ENCODE measurements at places on chromosomes 1 and 21.

DNA sequence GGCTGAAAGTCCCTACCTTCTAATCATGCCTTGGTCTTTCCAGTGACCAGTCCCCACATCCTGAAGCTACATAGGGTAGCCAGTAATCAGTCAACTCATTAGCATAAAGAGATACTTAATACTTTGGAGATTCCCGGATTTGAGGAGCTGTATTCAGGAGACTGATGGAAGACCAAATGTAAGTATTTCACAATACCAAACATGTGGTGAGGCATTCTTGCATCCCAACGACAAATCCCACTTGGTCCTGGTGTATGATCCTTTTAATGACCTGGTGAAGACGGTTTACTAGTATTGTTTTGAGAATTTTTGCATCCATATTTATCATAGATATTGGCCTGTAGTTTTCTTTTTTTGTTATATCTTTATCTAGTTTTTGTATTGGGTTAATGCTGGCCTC is 40.6 kb downstream of the RGS7 start:
- no peak for DNase-seq

GRCh38 chr1:65258106-65258505 is 51.2 kb upstream of the DNAJC6 start:
- DNase-seq: no peak

GRCh38 chr1:18112611-18113010 is 5.0 kb downstream of the IGSF21 start:
- no peak for DNase-seq

- DNase-seq: no peak
Measured at GRCh38 chr1:151309811-151310323, 17.3 kb downstream of the PI4KB start.

DNA sequence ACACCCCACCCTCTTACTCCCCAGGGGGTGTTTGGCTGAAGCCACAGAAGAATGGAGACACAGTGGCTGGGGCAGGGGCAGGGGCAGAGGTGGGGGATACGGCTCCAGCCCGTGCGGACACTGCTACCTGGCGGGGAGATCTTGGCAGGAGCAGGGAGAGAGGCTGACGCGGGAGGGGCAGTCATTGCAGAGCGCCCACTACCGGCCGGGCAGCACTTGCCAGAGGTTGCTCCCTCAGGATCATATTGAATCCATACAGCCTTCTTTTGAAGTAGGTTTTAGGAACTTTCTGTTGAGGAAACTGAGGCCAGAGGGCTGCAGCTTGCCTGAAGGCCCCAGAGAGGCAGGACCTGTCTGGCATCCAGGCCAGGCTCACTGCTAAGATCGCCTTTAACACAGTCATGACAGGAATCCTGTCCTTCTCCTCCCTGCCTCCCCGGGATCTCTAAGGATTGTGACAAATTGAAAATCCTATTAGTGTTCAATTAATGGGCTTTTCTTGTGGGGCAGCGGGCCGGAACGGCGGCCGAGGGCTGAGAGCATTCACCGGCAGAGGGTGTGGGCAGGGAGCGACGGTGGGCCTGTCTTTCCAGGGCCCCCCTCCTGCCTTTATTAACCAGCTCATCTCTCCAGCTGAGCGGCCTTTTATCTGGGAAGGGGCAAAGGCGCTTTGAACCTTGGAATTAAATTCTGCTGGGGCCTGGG is 65.5 kb upstream of the WNT4 start:
- no peak for DNase-seq

GRCh38 chr1:246160905-246161304 is 346.2 kb downstream of the SMYD3 start:
- peak; percentile 74 for DNase-seq

- no peak for DNase-seq
Measured at GRCh38 chr1:3461934-3462275, 7.4 kb downstream of the ARHGEF16 start.

DNA sequence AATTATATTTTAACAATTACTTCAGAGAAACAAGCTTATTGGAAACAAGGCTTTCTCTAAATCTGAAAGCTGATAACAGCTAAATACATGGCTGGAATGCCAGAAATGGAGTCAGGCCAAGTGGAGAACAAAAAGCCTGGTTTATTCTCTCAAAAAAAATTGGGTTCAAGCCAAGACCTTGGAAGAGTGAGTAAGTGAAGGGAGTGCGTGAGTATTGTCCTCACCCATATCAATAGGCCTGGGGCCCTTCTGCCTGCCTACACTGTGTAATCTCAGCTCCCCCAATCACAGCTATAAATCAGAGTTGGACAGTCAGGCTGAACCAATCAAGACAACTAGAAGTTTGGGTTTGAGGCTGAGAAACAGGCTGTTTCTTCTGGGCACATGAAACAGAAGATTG is 7.4 kb downstream of the KYAT3 start:
- DNase-seq: peak; percentile 76

GRCh38 chr1:234956821-234957329 is 171.8 kb downstream of the TOMM20 start:
- no peak for DNase-seq

- DNase-seq: no peak
Measured at GRCh38 chr1:3103967-3104677, 35.1 kb downstream of the PRDM16 start.

DNA sequence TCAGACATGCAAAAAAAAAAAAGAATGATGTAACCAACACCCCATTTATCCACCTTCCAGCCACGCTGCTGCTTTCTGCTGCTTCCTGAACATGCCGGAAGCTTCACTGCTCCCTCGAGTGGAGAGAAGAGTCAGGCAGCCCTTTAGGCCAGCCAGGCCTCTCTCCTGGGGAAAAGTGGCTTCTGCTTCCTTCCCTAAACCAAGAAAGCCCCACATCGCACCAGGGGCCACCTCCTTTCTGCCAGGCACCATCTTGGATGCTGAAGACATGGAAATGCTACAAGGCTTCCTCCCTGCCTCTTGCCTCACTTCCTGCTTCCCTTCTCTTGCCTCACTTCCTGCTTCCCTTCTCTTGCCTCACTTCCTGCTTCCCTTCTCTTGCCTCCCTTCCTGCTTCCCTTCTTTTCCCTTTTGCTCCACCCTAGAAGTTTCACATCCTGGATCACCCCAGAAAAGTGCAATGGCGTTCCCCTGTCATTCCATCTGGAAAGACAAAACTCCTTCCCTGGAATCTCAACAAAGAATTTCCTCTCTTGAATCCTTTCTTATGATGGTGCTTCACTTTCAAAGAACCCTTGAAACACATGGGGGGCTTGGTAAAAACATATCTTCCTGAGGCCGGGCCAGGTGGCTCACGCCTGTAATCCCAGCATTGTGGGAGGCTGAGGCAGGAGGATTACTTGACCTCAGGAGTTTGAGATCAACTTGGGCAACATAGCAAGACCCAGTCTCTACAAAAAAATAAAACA is 18.7 kb downstream of the TNFRSF8 start:
- no peak for DNase-seq

- no peak for DNase-seq
Measured at GRCh38 chr1:91617285-91617765, 116.7 kb downstream of the CDC7 start.

- no peak for DNase-seq
Measured at GRCh38 chr1:215321802-215322201, 239.3 kb downstream of the KCNK2 start.

- DNase-seq: peak; percentile 73
Measured at GRCh38 chr1:151196292-151196800, 2.0 kb upstream of the PIP5K1A start.

DNA sequence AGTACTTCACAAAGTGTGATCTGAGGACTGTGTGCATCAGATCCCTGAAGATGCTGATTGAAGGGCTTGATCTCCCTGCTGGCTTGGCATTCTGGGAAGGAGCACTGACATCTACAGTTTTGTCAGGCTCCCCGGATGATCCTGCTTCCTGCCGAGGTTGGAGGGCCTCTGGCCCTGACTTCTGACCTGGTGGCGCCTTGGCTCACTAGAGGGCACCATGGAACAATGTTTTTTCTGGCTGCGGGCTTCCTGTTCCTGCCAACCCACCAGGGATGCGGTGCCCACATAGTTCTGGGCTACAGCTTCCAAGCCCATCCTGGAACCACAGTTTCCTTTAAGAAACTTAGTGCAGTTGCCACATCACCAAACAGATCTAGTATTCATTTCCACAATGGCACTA is 38.8 kb upstream of the RASAL2 start:
- no peak for DNase-seq

- DNase-seq: no peak
Measured at GRCh38 chr1:43711524-43712386, 4.4 kb downstream of the ST3GAL3 start.

GRCh38 chr1:235073331-235073967 is 55.2 kb downstream of the TOMM20 start:
- peak; percentile 77 for DNase-seq

GRCh38 chr1:25343872-25344271 is 5.7 kb downstream of the TMEM50A start:
- no peak for DNase-seq

- no peak for DNase-seq
Measured at GRCh38 chr1:3393987-3394920, 60.2 kb upstream of the ARHGEF16 start.

DNA sequence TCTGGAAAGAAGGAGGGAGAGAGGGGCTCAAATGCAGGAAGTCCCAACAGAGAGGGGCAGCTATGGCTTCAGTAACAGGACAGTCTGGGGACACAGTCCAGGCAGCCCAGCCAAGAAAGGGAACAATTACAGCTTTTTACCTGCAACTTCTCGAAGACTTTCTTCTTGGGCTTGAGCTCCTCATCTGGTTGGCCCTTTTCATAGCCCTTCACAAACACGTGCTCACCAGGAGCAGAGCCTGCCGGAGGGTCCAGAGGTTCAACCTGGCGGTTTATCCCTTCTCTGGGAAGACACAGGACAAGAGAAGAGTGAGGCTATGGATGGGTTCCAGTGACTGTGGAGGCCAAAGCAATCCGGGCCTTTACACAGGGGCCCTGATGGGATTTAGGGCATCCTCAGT is 37.9 kb downstream of the YARS1 start:
- no peak for DNase-seq

GRCh38 chr1:96934282-96934681 is 212.7 kb downstream of the PTBP2 start:
- DNase-seq: no peak

GRCh38 chr1:230084408-230085177 is 17.6 kb downstream of the GALNT2 start:
- DNase-seq: no peak

DNA sequence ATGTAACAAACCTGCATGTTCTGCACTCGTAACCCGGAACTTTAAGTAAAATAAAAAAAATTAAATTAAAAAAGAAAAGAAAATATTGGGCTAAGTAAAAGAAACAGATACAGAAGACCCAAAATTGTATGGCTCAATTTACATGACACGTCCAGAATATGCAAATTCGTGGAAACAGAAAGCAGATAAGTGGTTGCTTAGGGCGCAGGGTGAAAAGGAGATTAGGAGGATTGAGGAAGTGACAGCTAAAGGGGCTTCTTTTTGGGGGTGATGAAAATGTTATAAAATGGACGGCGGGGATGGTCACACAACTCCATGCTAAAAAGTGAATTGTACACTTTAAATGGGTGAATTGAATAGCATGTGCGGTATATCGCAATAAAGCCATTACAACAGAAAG is 27.4 kb upstream of the ZBTB21 start:
- DNase-seq: no peak

GRCh38 chr1:243246916-243247315 is 8.2 kb downstream of the CEP170 start:
- no peak for DNase-seq

DNA sequence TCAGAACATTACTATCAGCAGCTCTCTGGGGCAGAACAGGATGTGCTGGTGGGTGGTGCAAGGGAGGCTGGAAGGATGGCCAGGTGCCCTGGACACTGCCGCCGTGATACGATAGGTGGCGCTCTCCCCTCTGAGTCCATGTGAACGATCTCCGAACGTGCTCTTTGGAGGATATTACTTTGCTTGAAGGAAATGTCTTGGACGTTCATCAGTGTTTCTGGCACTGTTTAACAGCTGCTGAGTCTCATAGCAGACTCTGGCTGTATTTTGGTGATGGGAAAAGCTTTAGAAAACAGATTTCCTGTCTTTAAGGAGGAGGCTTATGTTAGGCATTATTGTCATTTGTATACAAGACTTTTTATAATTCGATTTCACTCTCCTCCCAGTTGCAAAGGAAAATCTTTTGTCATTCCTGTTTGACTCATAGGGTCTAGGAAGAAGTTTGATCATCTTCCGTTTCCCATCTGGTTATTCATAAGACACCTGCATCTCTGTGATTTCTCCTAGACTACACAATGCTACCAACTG is 386.2 kb upstream of the ADGRL2 start:
- DNase-seq: peak; percentile 6

GRCh38 chr1:39488012-39488545 is 3.4 kb upstream of the BMP8A start:
- no peak for DNase-seq

DNA sequence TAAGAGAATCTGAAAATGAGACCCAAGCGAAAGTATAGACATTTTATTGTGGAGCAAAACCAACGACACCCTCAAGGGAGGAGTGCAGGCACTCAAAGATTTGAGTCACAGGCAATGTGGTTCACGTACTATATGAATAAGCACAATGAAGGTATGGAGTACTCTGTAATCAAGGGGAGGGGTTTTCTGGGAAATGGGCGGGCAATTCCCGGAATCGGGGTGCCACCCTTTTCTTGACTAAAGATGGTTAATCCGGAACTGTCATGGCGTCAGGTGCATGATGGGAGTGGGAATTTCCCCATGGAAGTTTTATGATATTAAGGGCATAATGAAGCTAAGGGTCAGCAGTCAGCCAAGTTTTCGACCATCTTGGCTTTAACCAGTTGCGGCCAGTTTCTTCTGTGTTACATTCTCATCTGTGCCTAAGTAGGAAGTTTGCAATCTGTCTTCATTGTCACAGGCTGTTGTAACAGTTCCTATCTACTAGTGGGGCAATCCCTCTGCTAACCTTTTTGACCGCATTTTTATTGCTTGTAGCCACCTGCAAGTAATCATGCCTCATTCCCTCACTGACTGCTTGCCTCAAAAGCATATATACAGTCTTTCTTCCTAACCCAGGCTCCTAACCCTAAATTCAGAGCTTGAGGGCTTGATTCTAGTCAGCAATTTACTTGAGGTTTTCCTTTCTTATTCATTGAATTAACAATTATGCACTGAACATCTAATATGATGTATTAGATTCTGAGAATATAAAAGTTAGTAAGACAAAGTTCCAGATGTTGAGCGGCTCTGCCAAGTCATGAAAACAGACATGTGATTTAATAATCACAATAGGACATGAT is 775 bp upstream of the AIM2 start:
- DNase-seq: no peak

- no peak for DNase-seq
Measured at GRCh38 chr1:93821423-93822144, 57.4 kb downstream of the DNTTIP2 start.
